ENCODE measurements at places on chromosomes 6 and 20.

DNA sequence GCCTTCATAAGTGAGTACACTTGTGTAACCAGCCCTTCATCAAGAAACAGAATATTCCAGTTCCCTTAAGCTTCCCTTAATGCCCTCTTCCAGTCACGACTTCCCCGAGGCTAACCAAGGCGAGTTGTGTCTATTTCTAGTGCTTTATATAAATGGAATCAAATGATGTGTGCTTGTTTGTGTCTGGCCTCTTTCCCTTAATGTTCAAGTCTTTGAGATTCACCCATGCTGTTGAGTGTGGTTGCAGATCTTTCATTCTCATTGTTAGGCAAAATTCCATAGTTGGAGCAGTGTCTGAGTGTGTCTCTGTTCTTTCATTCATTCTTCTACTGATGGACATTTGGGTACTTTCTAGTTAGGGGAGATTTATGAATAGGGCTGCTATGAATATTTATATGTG, 135.0 kb downstream of the CEBPB start:
- no peak for DNase-seq

DNA sequence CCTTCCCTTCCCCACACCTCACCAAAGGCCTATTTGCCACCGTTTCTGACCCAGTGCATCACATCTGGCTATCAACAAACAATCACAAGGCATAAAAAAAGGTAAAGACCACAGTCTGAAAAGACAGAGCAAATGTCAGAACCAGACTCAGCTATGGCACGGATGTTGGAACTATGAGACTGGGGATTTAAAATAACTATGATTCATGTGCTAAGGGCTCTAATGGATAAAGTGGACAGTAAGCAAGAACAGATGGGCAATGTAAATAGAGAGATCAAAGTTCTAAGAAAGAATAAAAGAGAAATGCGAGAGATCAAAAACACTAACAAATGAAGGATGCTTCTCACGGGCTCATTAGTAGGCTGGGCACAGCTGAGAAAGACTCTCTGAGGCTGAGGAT, 99.5 kb downstream of the LAMP5 start:
- no peak for DNase-seq

DNA sequence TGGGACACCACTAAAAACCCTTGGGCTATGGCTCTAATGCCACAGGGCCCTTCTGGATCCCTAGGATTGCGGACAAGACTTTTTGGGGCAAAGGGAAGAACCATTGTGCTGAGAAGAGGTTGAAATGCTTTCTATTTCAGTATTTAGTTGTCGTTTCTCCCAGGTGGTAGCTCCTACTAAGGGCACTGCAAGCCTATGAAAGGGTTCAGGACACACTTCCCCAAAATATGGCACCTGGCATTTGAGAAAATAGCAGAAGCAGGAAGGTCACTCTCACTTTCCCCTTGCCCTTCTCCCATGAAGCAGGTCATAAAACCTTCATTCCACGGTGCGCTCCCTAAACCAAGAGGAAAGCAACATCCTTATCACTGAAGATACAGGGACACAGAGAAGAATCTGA, 125.4 kb upstream of the GPR6 start:
- no peak for DNase-seq

DNA sequence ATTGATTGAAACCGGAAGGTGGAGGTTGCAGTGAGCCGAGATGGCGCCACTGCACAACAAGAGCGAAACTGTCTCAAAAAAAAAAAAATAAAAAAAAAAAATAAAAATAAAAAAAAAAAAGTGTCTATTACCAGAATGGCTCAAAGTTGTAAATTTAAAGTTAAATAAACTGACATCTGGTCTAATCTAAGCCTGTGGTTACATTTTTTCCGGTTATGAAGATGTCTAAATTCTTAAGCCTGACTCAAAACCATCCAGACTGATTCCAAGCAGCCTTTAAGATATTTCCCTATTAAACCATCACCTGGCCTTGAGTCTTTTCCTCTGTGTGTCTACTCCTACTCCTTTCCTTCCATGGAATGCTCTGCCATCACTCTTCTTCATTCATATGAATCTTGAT, 371.7 kb upstream of the RUNX2 start:
- DNase-seq = no peak

- no peak for DNase-seq
Observed at GRCh38 chr6:4840169-4840568, 64.0 kb downstream of the CDYL start.

DNA sequence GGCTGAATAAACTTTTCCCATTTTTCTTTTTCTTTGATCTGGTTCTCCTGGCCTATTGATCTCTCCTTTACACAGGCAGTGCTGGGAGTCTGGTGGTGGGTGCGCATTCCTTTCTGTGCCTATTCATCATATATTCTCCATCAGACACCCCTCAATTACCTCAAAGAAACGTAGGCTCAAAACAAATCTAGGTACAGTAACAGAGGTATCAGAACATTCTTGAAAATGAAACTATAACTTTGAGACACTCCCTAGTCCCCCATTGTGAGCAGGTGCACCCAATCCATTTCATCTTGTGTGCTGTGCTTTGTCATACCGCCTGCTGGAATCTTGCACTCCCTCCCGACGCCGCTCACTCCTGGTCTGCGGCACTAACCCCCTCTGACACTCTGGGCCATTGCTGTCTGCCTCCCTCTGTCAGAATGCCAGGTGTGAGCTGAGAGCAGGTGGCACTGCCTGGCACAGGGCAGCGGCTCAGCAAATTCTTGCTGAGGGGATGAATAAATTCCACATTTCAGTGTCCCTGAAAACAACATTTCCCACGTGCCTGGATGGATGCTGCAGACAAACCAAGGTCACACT, 303.4 kb upstream of the EXOC2 start:
- DNase-seq = no peak

DNA sequence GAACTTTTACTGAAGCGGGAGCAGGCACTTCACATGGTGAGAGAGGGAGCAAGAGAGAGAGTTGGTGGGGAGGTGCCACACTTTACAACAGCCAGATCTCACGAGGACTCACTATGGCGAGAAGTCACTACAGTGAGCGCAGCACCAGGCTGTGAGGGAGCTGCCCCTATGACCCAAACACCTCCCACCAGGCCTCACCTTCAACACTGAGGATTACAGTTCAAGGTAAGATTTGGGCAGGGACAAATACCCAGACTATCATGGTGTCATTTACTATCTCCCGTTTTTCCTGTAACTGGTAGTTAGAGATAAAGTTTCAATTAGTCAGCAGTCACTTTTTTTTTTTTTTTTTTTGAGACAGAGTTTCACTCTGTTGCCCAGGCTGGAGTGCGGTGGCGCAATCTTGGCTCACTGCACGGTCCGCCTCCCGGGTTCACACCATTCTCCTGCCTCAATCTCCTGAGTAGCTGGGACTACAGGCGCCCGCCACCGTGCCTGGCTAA, 7.8 kb downstream of the RBCK1 start:
- no peak for DNase-seq

Measured in NCI-H1694 (cell line).